ENCODE measurements at places on chromosomes 16 and 17.

GRCh38 chr17:21330436-21331160, 45.6 kb upstream of the KCNJ12 start:
- no peak for DNase-seq

DNA sequence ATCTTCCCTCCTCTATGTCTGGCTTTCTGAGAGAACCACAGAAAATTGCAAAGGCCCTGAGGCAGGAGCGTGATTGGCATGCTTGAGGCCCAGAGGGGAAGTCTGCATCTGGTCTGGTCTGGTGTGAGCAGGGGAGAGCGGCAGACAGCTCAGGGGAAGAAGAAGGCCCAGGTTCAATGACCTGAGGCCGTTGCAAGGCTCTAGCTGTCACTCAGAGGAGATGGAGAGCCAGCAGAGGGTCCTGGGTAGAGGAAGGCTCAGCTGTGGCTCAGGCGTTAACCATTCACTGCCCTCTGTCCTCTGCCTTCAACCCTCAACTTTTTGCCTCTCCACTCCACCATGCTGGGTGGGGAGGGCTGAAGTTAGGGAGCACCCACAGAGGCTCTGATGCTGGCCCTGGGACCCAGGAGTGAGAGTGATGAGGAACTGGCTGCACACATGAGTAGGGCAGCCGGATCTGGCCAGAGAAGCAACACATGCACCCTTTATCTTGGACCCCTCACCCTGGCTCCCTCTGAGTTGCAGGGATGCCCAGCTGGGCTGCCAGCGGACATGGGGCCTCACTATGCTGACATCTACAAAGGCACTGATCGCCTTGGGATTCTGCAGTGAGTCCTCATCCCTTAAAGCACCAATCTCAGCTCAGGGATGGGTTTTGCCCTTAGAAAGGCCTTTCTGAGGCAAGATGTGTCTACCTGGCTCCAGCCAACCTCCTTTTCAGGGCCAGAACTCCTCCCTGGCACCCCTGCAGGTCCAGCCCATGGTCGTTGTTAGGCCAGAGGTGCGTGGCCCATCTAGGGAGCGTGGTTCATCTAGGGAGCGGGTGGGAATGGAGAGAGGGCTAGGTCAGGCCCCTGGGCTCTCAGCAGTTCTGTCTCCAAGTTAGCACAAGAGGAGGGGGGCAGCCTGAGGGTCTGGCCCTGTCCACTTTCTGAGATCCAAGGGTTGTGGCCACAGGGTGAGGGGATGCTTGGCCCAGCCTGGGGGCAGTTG, 7.7 kb upstream of the KRTAP17-1 start:
- no peak for DNase-seq

DNA sequence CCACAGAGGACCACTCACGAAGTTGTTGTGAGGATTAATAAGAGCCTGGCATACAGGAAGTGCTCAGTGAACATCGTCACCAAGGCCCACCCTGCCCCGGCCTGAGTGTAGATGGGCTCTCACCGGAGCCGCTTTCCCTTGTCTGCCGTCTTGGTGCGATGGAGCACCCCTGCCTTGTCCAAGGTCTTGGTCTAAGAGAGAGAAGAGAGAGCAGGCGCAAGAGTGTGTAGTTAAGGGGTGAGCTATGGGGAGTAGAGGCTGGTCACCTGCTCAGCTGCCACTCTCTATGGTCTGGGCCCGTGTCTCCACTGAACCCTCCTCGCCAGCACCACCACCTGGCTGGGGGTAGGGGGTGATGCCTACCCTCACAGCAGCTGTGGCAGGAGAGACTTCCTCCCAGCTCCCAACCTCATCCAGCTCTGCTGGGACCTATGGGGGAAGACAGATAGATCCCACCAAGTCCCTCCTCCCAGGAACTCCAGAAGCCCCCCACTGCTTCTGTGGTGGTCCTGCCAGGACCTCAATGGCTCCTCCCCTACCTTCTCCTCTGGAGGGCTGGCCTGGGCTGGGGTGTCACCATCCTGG, 28.7 kb downstream of the ARHGAP27 start:
- no peak for DNase-seq

DNA sequence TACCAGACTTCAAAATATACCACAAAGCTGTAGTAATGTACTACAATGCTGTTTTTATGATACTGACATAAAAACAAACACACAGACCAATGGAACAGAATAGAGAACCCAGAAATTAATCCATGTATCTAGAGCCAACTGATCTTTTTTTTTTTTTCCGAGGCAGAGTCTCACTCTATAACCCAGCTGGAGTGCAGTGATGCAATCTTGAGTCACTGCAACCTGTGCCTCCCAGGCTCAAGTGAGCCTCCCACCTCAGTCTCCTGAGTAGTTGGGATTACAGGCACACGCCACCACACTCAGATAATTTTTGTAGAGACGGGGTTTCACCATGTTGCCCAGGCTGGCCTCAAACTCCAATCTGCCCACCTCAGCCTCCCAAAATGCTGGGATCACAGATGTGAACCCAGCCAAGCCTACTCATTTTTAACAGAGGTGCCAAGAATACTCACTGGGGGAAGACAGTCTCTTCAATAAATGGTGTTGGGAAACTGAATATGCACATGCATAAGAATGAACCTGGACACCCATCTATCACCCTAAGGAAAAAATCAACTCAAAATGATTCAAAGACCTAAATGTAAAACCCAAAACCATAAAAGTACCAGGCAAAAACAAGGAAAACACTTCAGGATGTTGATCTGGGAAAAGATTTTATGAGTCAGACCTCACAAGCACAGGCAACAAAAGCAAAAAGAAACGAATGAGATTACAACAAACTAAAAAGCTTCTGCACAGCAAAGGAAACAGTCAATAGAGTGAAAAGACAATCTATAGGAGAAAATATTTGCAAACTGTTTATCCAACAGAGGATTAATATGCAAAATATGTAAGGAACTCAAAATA, 63.1 kb downstream of the STX8 start:
- peak; percentile 70 for DNase-seq

DNA sequence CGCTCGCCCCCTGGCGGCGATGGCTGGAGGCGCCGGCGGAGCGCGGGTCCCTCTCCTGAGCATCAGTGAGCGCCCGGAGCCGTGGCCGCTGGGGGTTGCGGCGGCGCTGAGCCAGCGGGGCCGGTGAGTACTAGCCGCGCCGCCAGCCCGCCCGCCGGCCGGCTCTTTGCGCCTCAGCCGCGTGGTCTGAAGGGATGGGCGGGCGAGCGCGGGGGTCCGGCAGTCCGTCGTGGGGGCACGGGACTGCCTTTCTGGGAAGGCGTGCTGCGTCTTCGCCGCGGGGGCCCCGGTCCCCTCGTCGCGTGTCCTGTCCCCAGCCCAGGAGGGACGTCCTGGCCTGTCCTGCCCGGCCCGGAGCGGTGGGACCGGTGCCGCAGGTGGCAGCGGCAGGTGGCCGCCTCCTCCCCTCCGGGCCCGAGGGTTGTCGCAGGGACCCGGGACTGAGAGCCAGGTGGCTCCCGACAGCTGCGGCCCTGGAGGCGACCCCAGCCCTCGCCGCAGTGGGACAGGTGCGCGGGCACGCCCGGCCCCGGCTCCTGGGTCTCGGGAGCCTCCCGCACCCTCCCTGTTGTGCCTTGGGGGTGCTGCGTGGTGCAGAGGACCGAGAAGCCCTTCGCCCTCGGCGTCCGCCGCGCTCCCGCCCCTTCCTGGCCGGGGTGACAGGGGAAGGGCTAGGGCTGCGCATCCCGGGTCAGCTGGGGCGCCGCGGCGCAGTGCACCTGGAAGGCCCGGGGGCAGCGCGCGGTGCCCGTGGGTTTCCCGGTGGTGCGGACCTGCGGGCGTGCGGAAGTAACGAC, at the start of gene SPECC1:
Gene SPECC1 (plus strand): TSS at position 58 of the 797 bp plus-strand sequence. CDS start 87,293 bp downstream, outside the sequence.
- peak; percentile 48 for DNase-seq

DNA sequence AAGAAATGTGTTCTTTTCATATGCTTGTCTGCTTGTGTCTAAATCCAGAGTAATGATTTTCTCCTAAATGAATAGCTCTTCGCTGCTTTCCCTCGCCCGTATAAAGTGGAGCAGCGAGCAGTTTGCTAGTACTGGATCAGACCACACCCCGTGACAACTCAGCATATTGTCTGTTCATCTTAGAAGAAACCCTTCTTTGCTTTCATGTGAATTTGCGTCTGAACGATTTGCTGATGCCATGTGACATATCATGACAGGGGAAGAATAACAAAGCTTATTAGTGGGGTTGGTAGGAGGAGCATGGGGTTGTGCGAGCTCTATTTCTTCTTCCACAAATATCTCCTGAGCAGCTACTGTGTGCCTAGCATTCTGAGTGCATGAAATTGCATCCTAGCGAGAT, 44.1 kb upstream of the CACNG4 start:
- no peak for DNase-seq

DNA sequence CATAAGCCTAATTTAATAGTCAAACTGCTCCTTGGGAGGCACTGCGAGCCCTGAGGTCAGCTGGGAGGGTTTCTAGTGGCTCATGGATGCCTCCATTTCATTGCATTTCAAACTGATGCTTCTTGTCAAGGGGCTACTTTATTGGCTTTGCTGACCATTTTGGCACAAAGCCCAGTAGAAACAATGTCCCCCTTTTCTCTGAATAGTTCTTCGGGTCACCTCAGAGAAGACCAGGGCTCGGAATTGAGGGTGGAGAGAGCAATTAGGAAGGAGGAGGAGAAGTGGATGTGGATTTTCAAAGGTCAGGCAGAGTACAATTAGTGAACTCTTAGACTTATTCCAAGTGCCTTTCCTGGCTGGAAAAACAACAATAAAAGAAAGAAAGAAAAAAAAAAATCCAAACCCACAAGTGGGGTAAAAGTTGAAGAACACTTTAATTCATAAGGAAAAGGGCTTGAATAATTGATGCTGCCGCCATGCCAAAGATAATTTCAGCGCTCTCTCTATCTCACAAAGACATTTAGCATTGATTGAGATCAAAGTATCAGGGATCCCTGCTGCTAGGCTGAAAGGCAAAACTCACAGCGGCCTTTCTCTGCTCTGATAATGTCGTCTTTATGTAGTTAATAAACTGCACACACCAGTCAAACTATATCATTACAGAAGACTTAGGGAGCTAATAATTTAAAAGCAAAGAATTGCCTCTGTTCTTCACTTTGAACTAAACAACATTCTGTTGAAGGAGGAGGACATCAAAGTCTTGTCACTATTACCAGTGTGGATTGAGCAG, 122.7 kb downstream of the RGS9 start:
- no peak for DNase-seq

- peak; percentile 74 for DNase-seq
Measured at GRCh38 chr17:29059281-29059680, 16.3 kb downstream of the PIPOX start.

- DNase-seq: no peak
Measured at GRCh38 chr16:79536958-79537357, 63.6 kb downstream of the MAF start.

DNA sequence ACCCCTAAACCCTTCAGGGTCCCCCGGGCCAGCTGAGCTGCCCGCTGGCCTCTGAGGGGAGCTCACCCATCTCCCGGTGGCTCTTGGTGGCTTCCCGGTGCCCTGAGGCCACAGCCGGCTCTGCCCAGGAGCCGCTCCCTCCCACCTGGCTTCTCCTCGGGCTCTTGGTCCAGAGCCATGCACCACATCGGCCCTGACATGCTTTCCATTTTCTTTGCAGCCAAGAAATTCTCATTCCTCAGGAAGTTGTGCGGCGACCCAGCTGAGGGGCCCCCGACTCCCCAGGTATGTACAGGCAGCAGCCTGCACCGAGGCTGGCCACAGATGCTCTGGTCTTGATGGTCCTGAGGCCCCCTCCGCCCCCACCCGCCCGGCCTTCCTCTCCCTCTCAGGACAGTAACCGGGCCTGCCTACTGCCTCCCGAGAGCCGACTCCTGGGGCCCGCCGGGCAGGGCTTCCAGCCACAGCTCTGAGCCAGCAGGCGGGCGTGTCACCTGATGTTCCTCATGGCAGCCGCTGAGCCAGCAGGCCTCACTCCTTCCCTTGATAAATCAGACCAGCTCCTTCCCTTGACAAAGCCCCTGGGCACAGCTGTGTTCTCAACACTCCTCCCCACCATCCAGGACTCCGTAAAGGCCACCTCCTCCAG, 28.4 kb upstream of the ZFPM1 start:
- peak; percentile 17 for DNase-seq
